ENCODE measurements at places on chromosomes 12 and 14.

DNA sequence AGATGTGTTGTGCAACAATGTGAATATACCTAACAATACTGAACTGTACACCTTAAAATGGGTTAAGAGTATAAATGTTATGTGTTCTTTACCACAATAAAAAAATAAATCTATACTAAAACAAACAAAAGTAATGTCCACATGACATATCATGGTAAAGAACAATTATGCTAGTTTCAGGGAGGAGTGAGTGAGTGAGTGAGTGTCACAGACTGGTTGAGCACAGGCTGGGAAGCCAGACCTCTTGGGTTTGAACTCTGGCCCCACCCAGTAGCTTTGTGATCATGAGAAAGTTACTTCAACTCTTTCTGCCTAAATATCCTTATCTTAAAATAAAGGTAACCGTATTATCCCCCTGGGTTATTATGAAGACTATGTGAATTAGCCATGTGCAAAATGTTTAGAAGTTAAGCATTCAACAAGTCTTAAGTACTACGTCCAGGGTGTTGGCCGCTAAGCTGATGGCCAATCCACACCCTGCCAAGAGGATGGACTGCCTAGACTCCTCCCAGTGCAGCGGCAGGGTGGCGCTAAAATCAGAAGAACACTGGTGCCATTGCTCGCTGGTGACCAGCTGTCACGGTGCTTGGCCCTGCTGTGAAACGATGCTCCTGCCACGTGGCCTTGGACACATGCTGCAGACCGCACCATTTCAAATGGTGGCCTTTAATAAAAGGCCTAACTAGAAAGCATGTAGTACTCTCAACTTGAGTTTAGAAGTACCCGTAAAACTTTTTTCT lies 7.3 kb downstream of the SLC2A13 start:
- DNase-seq: no peak

DNA sequence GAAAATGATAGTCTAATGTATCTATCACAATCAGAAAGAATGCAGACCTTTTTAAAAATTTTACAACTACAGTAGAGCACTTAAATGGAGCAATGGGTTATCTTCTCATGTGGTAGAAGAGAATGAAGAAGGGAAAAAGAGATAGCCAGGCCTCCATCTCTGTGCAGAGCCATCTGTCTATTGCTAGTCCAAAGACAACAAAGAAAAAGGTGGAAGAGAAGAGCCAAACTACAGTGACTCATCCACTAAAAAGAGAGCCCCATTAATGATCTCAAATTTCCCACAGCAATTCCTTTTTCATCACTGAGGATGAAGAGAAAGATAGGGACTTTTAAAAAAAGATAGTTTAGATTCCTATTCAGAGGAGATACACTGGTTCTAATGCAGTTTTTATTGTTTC lies 232.9 kb downstream of the ATXN7L3B start:
- no peak for DNase-seq

DNA sequence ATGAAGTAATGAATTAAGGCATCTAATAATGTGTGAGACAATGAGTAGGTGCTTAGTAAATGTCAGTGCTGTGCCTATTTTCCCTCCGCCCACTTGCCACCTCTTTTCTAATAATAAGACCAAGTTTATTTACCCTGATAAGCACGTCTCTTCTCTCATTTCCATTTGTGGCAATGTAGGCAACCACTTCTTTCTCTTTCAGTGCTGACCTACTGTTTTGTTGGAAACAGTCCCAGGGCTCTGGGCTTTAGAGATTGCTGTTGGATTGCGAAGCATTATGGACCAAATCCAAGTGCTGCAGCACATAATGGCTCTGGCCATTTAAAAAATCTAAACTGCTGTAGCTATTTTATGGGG lies 141.3 kb upstream of the PLEKHG7 start:
- no peak for DNase-seq

DNA sequence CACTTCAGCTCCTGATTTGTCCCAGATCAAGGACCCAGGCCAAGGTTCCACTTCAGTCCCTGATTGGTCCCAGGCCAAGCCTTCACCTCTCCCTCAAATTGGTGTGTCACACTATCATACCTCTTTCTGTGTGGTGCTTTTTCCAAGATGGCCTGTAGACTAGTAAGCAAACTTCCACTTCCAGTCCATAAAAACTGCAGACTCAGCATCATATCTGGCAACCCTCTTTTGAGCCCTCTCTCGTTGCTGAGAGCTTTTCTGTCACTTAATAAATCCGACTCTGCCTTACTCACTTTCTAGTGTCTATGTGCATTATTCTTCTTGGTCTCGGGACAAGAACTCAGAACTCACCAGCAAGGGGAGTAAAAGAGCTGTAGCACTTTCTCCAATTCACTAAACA lies 1395.1 kb downstream of the LRFN5 start:
- no peak for DNase-seq

DNA sequence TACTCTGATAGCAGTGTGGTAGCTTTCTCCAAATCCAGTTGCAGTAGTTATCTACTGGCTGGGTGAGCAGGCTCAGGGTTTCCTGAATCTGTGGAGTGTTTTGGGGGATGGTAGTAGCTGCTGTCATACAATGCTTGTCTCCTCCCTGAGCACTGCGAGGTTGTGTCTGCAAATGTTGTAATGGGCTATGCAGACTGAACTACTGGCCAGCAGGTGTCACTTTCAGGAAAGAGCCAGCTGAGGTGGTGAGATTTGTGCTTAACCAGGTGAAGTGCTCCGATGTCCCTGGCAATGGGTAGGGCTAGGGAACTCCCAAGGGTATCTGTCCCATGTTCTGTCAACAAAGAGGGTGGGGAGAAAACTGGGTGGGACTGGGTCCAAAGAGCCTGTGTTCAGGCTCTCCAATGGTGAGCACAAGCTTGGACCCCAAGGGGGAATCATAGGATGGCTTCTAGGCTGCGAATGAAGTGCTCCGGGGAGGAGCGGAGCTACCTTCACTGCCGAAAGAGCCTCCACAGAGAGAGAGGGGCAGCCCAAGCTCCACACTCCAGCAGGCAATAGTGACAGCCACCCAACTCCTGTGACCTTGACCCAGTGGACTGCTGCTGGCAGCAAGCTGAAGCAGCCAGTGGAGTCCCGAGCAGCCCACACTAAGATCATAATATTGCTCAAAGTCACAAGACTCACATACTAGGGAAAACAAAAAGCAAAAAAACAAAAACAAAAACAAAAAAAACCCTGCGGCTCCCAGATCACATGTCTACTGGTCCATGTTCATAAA lies 1324.0 kb upstream of the USP15 start:
- DNase-seq: no peak

GRCh38 chr14:67618617-67619063 lies 1.1 kb upstream of the ARG2 start:
- DNase-seq: no peak

DNA sequence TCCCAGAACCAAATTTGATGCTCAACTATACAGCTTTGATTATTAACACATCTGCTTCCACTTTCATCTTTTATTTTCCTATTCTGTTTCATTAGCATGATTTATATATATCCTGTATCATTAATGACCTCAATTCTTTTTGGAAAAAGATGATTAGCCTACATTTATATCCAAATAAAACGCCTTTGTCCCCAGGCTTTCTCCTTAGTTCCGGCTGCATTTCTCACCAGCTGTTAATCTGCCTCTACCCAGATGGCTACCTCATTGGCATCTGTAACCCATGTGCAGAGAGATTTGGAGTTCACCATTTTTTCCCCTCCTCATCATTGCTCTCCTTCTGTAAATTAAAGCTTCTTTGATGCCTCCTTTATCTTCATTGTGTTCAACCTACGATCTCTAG lies 336.8 kb upstream of the RGS6 start:
- no peak for DNase-seq

DNA sequence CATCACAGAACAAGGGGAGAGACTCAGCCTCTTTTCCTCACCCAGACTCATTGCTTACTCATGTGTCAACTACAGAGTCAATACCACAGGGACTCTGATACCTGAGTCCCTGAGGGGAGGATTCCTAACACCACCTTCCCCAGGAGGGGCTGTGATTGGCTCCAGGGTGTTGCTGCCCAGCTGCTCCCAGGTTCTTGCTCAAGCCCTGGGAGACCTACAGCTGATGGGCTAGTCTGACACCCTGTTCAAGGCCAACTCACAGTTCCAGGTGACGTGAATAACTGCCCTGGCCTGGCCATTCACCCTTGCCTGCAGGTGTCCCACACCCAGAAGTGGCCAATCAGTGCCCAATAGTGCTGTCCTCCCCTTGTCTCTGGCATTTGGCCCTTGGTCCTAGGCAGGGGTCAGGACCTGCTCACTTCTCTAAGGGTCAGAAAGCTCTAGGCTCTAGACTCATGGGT lies 8.6 kb downstream of the SPRYD4 start:
- DNase-seq: no peak

DNA sequence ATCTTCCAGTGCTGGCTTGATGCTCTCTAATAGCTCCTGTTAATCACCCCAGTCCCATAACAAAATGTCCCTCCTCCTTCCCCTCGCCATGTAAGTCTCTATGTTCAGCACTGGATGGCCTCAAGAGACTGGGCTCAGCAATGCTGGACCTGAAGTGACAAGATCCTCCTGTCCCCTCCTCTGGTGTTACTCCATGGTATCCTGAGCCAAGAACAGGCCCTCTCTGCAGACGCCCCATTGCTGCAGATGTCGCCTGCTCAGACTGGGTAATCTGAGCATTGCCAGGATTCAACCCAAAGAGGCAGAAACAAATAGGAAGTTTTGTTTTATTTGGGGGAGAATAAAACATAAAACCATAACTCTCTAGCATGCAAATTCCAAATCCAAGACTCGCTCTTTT lies 149.7 kb downstream of the NTF3 start:
- no peak for DNase-seq

GRCh38 chr12:69225251-69225910 lies 14.0 kb upstream of the CPSF6 start:
- no peak for DNase-seq

- no peak for DNase-seq
Measured at GRCh38 chr12:49887091-49887490, 16.6 kb downstream of the FAIM2 start.

DNA sequence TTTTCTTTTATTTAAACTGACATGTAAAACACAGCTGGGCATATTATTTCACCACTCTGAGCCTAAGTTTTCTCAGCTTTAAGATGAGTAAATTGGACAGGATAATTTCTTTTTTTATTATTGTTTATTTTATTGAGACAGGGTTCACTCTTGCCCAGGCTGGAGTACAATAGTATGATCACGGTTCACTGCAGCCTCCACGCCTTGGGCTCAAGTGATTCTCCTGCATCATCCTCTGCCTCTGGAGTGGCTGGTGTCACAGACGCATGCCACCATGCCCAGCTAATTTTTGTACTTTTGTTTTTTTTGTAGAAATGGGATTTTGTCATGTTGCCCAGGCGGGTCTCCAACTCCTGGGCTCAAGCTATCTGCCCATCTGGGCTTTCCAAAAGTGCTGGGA lies 12.7 kb downstream of the BMAL2 start:
- DNase-seq: no peak

GRCh38 chr12:107845980-107846659 lies 71.6 kb downstream of the ASCL4 start:
- DNase-seq: no peak

DNA sequence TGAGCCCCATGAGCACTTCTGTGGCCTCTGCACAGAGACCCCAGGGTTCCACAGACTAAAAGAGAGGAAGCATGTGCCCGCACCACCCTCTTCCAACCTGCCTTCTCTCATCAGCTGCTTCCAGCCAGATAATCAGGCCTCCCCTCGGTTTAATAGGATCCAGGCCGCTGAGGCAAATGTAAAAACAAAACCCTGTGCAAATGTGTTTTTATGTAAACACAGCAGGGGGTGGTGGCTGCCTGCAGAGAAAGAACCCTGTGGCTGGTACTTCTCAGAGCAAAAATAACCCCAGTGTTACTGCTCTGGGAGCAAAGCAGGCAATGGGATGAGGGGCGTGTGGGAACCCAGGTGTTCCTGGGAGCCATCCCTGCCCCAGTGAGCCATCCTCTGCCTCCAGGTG lies 46.2 kb downstream of the WSCD2 start:
- DNase-seq: no peak

DNA sequence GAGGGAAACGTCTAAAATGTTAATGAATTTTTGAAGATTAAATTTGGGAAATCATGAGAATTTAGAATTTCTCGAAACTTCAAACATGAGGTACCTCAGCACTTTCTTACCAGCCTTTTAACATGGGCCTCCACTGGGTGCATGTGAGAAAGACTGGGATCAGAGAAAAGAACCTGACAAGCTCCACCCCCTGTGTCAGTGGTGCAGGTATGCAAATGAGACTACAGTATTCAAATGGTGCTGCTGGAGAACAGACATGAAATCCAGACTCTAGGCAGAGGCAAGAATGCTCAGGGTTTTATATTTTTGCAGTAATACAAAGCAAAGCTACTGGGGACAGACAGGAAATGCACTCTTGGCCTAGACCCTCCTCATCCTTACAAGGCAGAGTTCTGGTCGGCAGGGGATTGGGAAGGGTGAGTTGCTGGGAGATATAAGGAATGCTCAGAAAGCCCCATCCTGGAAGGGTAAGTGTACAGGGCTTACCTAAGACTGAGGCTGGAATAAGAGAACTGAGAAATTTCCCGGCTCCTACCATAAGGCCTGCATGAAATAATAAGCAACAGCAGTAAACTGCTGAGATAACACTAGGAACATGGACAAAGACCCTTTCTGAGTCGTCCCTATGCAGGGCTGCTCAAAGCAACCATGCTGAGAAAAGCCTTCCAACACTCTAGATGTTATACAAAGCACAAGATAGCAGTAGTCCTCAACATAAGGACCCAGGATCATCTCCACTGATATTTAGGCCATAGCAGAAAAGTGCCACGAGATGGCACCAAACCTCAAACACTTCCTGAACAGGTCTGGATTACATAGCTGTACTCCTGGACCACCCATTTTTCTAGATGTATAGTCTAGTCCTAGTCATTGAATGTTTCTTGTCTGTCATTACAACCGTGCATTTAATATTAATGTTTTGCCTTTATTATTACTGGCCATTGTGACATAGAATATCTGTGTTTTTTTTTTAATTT lies 260.8 kb downstream of the RASSF9 start:
- DNase-seq: no peak

- DNase-seq: no peak
Measured at GRCh38 chr14:29030970-29031369, 264.4 kb downstream of the FOXG1 start.

DNA sequence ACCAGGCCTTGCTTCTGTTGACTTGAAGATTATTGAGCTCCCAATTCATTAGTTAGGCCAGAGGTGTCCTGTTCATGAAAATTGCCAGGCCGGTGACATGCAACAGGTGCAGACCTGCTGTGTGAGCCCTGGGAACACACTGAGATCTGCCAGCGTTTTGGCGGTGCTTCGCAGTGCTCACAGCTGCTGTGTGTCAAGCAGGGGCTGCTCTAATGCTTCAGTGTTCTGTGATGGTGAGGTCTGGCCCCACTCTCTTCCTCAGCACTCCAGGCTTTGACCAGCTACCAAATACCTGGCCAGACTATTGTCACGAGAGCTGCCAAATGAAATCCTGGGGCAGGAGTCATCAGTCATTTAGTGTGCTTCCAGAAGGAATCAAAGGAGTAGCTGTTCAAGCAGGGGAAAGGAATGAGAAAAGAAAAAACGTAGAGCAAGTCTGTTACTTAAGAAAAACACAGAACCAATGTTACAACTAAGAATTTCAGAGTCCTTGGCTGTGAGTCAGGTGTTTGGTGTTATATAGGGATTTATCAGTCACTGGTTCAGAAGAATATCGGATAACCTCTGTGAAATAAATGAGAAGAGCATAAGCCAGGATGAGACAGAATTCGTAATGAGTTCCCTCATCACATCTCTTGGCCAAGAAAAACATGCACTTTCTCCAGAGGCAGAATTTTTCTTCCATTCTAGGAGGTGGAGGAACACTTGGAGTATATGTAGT lies 150.8 kb downstream of the FBXL14 start:
- no peak for DNase-seq

Data from stimulated activated CD8-positive, alpha-beta memory T cell treated with anti-CD3 and anti-CD28 coated beads, Interleukin-4, amount 100 ng/mL, for 1 hour (primary cell).